Heart right ventricle (tissue), 16 donors: ENCODE measurements at places on chromosomes 12 and 14. TPM values are rescaled to one million over a fixed set of nuclear protein-coding genes. Genes with fewer than 3 reads are reported as not detected.

DNA sequence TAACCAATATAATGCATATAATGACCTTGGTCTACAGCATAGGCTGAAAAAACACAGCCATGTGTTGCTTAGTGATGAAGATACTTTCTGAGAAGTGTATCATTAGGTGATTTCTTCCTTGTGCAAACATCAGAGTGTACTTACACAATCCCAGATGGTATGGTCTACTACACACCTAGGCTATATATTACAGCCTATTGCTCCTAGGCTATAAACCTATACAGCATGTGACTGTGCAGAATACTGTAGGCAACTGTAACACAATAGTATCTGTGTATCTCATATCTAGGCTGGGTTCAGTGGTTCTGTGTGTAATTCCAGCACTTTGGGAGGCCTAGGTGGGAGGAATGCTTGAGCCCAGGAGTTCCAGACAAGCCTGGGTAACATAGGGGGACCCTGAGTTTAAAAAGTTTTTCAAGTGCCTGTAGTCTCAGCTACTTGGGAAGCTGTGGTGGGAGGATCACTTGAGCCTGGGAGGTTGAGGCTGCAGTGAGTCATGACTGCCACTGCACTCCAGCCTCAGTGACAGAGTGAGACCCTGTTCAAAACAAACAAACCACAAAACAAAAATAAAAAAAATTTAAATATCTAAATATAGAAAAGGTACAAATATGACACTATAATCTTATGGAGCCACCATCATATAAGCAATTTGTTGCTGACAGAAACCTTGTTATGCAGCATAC, 66.6 kb downstream of the GRIP1 start:
- DNase-seq, result no peak

- no peak for DNase-seq
Observed at GRCh38 chr12:93425736-93426411, 15.9 kb downstream of the UBE2N start.

GRCh38 chr12:53596920-53597363, 29.2 kb downstream of the ATF7 start:
- DNase-seq, result no peak

GRCh38 chr12:77488041-77488620, 342.6 kb upstream of the NAV3 start:
- DNase-seq, result no peak

GRCh38 chr14:61192989-61193388, 88.1 kb downstream of the TMEM30B start:
- DNase-seq, result no peak

GRCh38 chr12:66242311-66242710, 53.3 kb downstream of the IRAK3 start:
- no peak for DNase-seq

DNA sequence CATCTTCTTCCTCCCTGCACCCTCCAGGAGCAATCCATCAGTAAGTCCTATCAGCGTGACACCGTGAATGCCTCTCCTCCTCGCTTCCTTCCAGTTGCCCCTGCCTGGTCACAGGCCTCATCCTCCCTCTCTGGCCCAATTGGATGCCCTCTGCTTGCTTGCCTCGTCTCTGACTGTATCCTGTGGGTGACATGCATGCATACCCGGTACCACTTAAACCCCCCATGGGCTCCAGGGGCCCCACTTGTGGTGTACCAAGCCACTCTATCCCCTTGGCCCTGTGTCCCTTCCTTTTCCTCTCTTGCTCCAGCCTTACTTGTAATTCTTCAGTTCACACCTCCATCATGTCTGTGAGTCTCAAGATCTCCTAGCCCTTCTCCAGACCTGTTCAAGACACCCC, 106.0 kb upstream of the RTL1 start:
- DNase-seq, result no peak

The IRAK4 gene
- total RNA-seq, result 5.8 TPM

- DNase-seq, result no peak
Observed at GRCh38 chr12:131836714-131837397, 8.7 kb downstream of the MMP17 start.

DNA sequence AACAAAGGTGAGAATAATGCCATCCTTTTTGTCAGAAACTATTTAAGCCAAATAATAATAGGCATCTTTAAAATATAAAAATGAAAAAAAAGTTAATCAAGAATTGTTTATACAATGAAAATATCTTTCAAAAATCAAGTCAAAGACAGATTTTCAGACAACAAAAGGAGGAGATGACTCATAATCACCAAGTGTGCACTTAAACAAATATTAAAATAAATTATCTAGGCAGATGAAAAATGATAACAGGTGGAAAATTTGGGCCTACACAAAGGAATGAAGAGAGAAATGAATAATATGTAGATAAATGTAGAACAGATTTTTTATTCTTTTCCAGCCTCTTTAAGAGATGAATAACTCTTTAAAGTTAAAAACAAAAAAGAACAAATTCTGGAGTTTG, 250.0 kb upstream of the PLEKHG7 start:
- DNase-seq, result no peak

GRCh38 chr12:4216187-4216927, 57.2 kb upstream of the CCND2 start:
- DNase-seq, result no peak

DNA sequence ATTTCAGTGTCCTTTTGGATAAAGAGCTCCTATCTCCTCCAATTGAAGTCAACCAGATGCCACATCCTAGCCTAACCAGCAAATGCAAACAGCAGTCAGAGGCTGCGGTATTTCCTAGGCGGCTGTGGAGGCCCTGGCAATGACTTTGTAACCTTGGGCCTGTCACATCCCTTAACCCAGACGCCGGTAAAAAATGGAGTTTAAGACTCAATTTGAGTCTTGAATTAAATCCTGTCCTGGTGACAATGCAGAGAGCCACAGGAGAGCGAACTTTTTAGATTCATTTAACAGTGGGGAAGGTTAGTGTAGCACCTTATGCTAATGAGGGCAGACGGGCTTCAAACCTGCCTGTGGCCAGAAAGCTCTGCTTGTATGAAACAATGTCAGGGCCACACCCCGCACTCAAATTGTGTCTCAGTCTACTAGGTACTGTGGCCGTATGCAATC, 1.3 kb downstream of the C12orf75 start:
- no peak for DNase-seq

GRCh38 chr12:13187399-13187798, 9.1 kb upstream of the EMP1 start:
- no peak for DNase-seq

GRCh38 chr12:116735951-116736599, 1.8 kb downstream of the SPRING1 start:
- DNase-seq, result no peak

DNA sequence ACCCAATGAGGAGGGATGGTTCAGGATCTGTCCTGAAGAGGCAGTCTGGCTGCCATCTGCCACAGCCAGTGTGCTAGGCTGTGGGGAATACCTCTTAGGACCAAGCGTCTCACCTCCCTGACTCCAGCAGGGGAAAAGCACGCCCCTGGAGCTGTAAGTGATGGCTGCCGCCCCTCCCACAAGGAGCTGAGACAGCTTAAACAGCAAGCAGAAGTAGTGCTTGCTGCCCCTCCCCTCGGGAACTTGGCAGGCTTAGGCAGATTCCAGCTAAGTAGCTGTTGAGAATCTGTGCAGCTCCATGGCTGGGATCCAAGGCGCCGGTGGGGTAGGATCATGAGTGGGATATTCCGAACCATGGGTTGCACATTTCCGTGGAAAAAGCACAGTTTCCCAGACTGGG, 360.4 kb upstream of the MDGA2 start:
- no peak for DNase-seq

GRCh38 chr12:53806721-53807120, 54.9 kb upstream of the CISTR start:
- no peak for DNase-seq

The SPX gene
- 12.9 TPM for total RNA-seq

GRCh38 chr14:92511453-92512238, 1.9 kb upstream of the RIN3 start:
- no peak for DNase-seq

DNA sequence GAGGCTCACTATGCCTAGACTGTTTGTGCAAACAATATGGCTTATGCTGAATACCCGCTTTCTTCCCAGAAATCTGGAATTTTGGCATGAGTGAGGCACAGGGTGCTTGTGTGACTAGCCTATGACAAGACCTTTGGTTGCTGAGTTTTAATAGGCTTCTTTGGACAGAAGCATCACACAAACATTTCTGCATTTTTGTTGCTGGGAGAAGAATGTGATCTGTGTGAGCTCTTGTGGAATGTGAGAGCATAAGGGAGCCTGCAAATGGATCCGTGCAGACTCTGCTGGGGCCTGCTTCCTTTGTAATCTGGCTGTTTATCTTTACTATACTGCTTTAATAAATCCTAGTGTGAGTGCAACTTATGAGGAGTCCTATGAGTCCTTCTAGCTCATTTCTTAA, 83.0 kb upstream of the ZDHHC17 start:
- DNase-seq, result no peak

The SLC17A8 gene
- not detected for total RNA-seq

GRCh38 chr12:64625243-64626077, 15.2 kb downstream of the RASSF3 start:
- DNase-seq, result peak; percentile 52

The GSC gene
- 0.54 TPM for total RNA-seq

The C14orf180 gene
- total RNA-seq, result 85.2 TPM

GRCh38 chr14:90452366-90452765, 55.5 kb downstream of the CALM1 start:
- no peak for DNase-seq

The BMP4 gene
- 6.0 TPM for total RNA-seq

The CYP27B1 gene
- total RNA-seq, result 0.81 TPM

GRCh38 chr14:38290601-38291188, 34.8 kb upstream of the CLEC14A start:
- DNase-seq, result peak; percentile 20

The LTBP2 gene
- total RNA-seq, result 50.3 TPM
